Neural progenitor cell (in vitro differentiated cells): ENCODE measurements at places on chromosomes 1 and 21. TPM values are rescaled to one million over a fixed set of nuclear protein-coding genes. Genes with fewer than 3 reads are reported as not detected.

SPRR3 gene
- total RNA-seq: not detected in 2 replicates

OR2T35 gene
- total RNA-seq: not detected in 2 replicates

GRCh38 chr1:179917601-179918429 is 35.7 kb downstream of the TOR1AIP1 start:
- peaks cover 13% of the 10 kb centered on the region for H3K36me3 ChIP-seq
- no peak overlapping the region for H3K4me3 ChIP-seq
- no peaks in the 10 kb centered on the region for H3K27me3 ChIP-seq
- peaks cover 15% of the 10 kb centered on the region for H3K4me1 ChIP-seq
- no peak for DNase-seq

- DNase-seq: no peak
- H3K27ac ChIP-seq: no peak overlapping the region
- H3K36me3 ChIP-seq: peaks cover 21% of the 10 kb centered on the region
Observed at GRCh38 chr1:178739285-178740045, 14.4 kb downstream of the RALGPS2 start.

GRCh38 chr1:61007534-61008364 is 74.6 kb upstream of the NFIA start:
- peaks cover 47% of the 10 kb centered on the region for H3K4me1 ChIP-seq
- no peaks in the 10 kb centered on the region for H3K36me3 ChIP-seq
- no peak overlapping the region for H3K4me3 ChIP-seq
- H3K27me3 ChIP-seq: no peaks in the 10 kb centered on the region
- H3K27ac ChIP-seq: no peak overlapping the region

- no peaks in the 10 kb centered on the region for H3K36me3 ChIP-seq
- peak overlapping the region; percentile 63 for H3K4me3 ChIP-seq
- H3K4me1 ChIP-seq: peaks cover 4% of the 10 kb centered on the region
- peak; percentile 58 for DNase-seq
Observed at GRCh38 chr21:46666941-46667740, 31.7 kb downstream of the PRMT2 start.

- H3K36me3 ChIP-seq: no peaks in the 10 kb centered on the region
- H3K27me3 ChIP-seq: no peaks in the 10 kb centered on the region
- H3K4me3 ChIP-seq: no peak overlapping the region
- H3K27ac ChIP-seq: no peak overlapping the region
- DNase-seq: no peak
Observed at GRCh38 chr1:28313702-28314546, 14.9 kb upstream of the MED18 start.
